Endodermal cell (in vitro differentiated cells): ENCODE measurements at places on chromosomes 5 and 9.

DNA sequence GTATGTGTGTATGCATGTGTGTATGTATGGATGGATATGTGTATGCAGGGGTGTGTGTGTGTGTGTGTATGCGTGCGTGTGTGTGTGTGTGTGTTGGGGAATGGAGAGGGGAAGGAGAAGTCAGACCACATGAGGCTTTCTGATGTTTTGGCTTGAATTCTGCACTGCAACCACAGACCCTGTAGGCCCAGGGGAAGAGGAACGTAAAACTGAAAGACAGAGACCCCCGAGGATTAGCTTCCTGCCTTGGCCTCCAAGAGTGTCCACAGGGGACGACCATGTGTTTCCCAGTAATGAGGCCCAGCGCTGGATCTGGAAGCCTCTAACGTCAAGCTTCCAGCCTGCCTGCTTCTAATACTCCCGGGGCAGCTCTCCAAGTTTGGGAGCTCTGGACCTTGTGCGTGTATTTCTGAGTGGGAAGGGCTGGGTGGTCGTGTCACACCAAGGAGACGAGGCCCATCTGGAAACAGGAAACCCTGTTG, 5.8 kb downstream of the DCANP1 start:
- H3K4me1 ChIP-seq = peaks cover 15% of the 10 kb centered on the region
- no peaks in the 10 kb centered on the region for H3K36me3 ChIP-seq
- DNase-seq = peak; percentile 20
- no peak overlapping the region for H3K27ac ChIP-seq
- no peak overlapping the region for H3K4me3 ChIP-seq

- H3K4me1 ChIP-seq = peaks cover 3% of the 10 kb centered on the region
- no peak for DNase-seq
- no peaks in the 10 kb centered on the region for H3K36me3 ChIP-seq
- no peaks in the 10 kb centered on the region for H3K27me3 ChIP-seq
These were observed 34.8 kb downstream of the THBS4 start for GRCh38 chr5:80069918-80070318.

DNA sequence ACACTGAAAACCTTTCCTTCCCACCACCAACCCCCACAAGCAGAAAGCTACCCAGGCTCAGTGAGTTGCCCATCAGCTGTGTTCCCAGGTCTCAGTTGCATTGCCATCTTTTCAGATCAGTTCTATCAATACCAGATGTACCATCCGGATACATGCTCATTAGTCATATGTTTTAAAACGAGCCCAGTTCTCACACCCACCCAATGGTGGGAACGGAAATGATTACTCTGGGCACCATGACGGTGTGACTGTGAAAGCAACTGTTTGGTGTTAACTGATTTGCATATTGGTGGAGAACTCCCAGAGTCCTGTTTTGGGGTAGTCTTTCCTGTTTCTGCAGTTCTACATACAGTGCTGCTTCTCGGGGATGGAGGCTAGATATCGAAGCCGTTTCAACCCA, 212.3 kb downstream of the TRIM36 start:
- no peak overlapping the region for H3K27ac ChIP-seq
- H3K27me3 ChIP-seq = no peaks in the 10 kb centered on the region
- no peak overlapping the region for H3K4me3 ChIP-seq
- H3K4me1 ChIP-seq = no peaks in the 10 kb centered on the region

GRCh38 chr5:141942185-141942857, 15.7 kb downstream of the PCDH12 start:
- H3K27me3 ChIP-seq = no peaks in the 10 kb centered on the region
- H3K27ac ChIP-seq = no peak overlapping the region
- H3K4me1 ChIP-seq = no peaks in the 10 kb centered on the region
- DNase-seq = no peak
- H3K36me3 ChIP-seq = peaks cover 20% of the 10 kb centered on the region

GRCh38 chr9:7146582-7146981, 388.8 kb downstream of the KDM4C start:
- H3K27ac ChIP-seq = no peak overlapping the region
- H3K4me1 ChIP-seq = no peaks in the 10 kb centered on the region
- peaks cover 11% of the 10 kb centered on the region for H3K36me3 ChIP-seq
- peak; percentile 59 for DNase-seq
- no peak overlapping the region for H3K4me3 ChIP-seq
- H3K27me3 ChIP-seq = no peaks in the 10 kb centered on the region

DNA sequence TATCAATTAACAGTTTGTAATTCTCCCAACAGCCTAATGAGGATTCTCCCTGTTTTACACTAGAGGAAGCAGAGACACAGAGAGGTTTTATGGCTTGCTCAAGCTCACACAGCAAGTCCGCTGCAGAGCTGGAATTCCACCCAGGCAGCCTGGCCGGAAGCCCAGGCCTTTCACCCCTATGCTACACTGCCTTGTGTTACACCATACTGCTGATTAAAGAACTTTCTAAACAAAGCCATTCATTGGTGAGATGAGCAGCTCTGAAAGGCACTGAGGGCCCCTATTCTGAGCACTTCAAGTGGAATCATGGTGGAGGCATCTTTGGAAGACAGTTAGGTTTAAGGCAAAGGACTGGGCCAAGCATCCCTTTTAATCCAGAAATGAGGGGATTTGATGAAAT, 14.7 kb upstream of the LARP1 start:
- H3K4me1 ChIP-seq = no peaks in the 10 kb centered on the region
- no peaks in the 10 kb centered on the region for H3K27me3 ChIP-seq
- H3K27ac ChIP-seq = no peak overlapping the region
- no peak for DNase-seq
- H3K36me3 ChIP-seq = no peaks in the 10 kb centered on the region

DNA sequence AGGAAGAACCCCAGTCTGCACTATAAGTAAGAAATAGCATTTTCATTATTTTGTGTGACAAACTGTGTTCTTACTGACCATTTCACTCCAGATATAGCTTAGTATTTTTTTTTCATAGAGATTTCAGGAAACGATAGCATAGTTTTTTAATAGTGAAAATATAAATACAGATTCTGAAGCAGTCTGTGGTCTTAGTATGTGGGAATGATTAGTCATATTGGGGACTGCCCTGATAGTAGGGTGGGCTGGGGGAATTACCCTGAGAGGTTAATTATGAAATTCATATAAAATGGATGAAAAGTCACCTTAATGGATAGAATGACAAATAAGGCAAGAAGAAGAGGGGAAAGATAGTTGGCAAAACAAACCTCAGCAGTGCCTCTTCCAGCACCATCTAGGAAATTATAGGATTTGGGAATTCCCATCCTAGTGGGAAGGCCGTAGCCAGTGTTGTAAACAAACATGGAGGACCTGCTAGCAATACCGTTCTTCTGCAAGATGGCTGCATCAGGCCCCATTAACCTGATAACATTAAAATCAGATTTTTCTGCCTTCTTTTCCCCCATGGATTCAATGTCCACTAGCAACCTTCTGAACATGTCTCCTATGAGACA, 23.7 kb upstream of the NR3C1 start:
- H3K27ac ChIP-seq = no peak overlapping the region
- DNase-seq = no peak
- H3K4me1 ChIP-seq = no peaks in the 10 kb centered on the region
- H3K27me3 ChIP-seq = no peaks in the 10 kb centered on the region
- H3K36me3 ChIP-seq = no peaks in the 10 kb centered on the region
- no peak overlapping the region for H3K4me3 ChIP-seq

DNA sequence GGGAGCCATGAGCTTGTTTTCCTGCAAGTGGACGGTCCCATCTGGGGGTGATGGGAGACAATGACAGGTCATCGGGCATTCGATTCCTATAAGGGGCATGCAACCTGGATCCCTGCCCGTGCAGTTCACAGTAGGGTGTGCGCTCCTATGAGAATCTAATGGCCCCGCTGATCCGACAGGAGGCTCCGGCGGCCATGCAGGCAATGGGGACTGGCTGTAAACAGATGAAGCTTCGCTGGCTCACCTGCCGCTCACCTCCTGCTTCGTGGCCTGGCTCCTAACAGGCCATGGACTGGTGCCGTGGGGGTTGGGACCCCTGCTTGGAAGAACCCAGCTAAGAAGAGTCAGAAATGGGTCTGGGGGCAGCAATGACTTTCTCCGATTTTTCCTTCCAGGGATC, 21.0 kb downstream of the PAEP start:
- no peaks in the 10 kb centered on the region for H3K4me1 ChIP-seq
- no peak for DNase-seq
- H3K36me3 ChIP-seq = no peaks in the 10 kb centered on the region
- H3K27me3 ChIP-seq = no peaks in the 10 kb centered on the region
- no peak overlapping the region for H3K27ac ChIP-seq

- no peak overlapping the region for H3K4me3 ChIP-seq
- H3K36me3 ChIP-seq = no peaks in the 10 kb centered on the region
- DNase-seq = no peak
- H3K27ac ChIP-seq = no peak overlapping the region
- peaks cover 97% of the 10 kb centered on the region for H3K27me3 ChIP-seq
- H3K4me1 ChIP-seq = peaks cover 7% of the 10 kb centered on the region
These were observed 30.3 kb upstream of the TIFAB start for GRCh38 chr5:135482381-135482933.

GRCh38 chr5:103424453-103425205, 138.0 kb downstream of the NUDT12 start:
- H3K4me3 ChIP-seq = no peak overlapping the region
- no peak for DNase-seq
- H3K27me3 ChIP-seq = no peaks in the 10 kb centered on the region

GRCh38 chr9:28747351-28747985, 1174.2 kb upstream of the C9orf72 start:
- no peak overlapping the region for H3K27ac ChIP-seq
- H3K27me3 ChIP-seq = no peaks in the 10 kb centered on the region
- no peaks in the 10 kb centered on the region for H3K36me3 ChIP-seq
- DNase-seq = no peak

- H3K36me3 ChIP-seq = no peaks in the 10 kb centered on the region
- H3K27me3 ChIP-seq = no peaks in the 10 kb centered on the region
- H3K4me1 ChIP-seq = no peaks in the 10 kb centered on the region
These were observed 143.4 kb downstream of the TENT4A start for GRCh38 chr5:6856653-6857052.

DNA sequence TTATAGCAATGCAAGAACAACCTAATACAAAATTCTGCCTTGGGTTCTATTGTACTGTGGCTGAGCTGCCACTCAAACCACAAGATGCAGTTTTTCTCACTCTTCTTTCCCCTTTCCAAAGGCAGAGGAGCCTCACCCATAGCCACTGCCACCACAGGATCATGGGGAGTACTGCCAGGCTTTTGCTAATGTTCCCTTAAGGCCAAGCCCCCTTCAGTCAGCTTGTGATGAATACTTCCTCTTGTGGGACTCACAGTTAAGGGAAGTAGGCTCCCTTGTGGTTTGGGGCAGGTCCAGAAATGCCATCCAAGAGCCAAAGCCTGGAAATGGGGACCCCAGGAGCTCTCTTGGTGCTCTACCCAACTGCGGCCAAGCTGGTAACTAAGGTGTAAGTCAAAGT, 258.7 kb downstream of the SPATA31D1 start:
- no peaks in the 10 kb centered on the region for H3K36me3 ChIP-seq
- H3K27ac ChIP-seq = no peak overlapping the region
- H3K27me3 ChIP-seq = no peaks in the 10 kb centered on the region
- DNase-seq = no peak
- no peak overlapping the region for H3K4me3 ChIP-seq

GRCh38 chr5:181218795-181219124, 4.3 kb upstream of the TRIM41 start:
- H3K4me1 ChIP-seq = no peaks in the 10 kb centered on the region
- H3K27me3 ChIP-seq = peaks cover 10% of the 10 kb centered on the region
- DNase-seq = no peak
- H3K27ac ChIP-seq = no peak overlapping the region
- peak overlapping the region; percentile 90 for H3K4me3 ChIP-seq

GRCh38 chr5:581941-582340, 30.2 kb upstream of the CEP72 start:
- DNase-seq = no peak
- H3K4me1 ChIP-seq = no peaks in the 10 kb centered on the region
- no peak overlapping the region for H3K27ac ChIP-seq
- H3K4me3 ChIP-seq = no peak overlapping the region

DNA sequence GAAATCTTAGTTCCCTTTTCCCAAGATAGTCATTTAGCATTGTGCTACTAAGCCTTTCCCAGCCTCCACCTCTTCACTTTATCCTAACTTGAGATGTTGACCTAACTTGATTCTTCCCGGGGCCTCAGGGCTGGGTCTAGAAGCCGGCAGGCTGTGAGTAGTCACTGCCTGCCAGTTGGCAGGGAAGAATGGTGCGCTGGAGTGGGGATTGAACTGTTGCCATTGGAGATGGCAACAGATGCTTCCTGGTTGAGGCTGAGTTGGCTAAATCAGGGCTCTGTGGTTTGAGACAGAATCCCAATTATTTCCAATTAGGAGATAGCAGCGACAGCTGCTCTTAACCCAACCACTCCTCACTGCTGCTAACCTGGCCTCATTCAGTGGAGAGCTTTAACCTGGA, 343.1 kb downstream of the BRINP1 start:
- no peak overlapping the region for H3K4me3 ChIP-seq
- no peaks in the 10 kb centered on the region for H3K27me3 ChIP-seq
- H3K27ac ChIP-seq = no peak overlapping the region
- peaks cover 2% of the 10 kb centered on the region for H3K4me1 ChIP-seq

DNA sequence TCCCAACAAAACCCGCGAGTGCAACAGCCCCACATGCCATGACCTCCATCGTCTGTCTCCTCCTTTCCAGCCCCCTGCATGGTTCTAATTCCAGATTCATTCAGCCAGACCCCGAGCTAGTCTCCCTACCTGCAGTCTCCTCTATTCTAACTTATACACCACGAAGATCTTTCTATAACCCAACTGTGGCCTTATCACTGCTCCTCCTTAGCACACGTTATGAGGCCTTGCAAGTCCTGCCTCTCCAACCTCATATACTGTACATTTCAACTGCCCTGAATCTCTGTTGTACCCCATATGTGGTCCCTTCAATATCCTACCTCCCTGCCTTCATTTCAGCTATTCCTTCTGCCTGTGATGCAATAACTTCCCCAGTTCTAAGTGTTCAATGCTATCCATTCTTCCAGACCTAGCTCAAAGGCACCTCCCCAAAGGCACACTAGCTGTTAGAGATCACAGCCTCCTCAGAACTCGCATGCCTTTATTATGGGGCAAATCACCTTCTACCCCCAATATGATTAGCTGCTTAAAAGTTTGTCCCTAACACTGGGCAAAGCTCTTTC, 215.1 kb upstream of the TRIM32 start:
- H3K4me1 ChIP-seq = peaks cover 20% of the 10 kb centered on the region
- H3K27ac ChIP-seq = peak overlapping the region; percentile 96
- H3K36me3 ChIP-seq = no peaks in the 10 kb centered on the region
- H3K27me3 ChIP-seq = peaks cover 15% of the 10 kb centered on the region
- no peak overlapping the region for H3K4me3 ChIP-seq
- no peak for DNase-seq

GRCh38 chr5:30387974-30388632, 805.4 kb upstream of the CDH6 start:
- no peaks in the 10 kb centered on the region for H3K36me3 ChIP-seq
- H3K4me1 ChIP-seq = no peaks in the 10 kb centered on the region
- DNase-seq = peak; percentile 51
- H3K4me3 ChIP-seq = no peak overlapping the region

GRCh38 chr9:33437205-33437604, 10.2 kb downstream of the AQP3 start:
- H3K36me3 ChIP-seq = no peaks in the 10 kb centered on the region
- H3K4me1 ChIP-seq = no peaks in the 10 kb centered on the region
- no peak overlapping the region for H3K27ac ChIP-seq
- H3K4me3 ChIP-seq = no peak overlapping the region
- no peak for DNase-seq

GRCh38 chr9:114421147-114421546, 33.4 kb upstream of the AKNA start:
- no peaks in the 10 kb centered on the region for H3K36me3 ChIP-seq
- H3K4me1 ChIP-seq = no peaks in the 10 kb centered on the region
- no peaks in the 10 kb centered on the region for H3K27me3 ChIP-seq
